ENCODE measurements at places on chromosomes 3 and 15. TPM values are rescaled to one million over a fixed set of nuclear protein-coding genes. Genes with fewer than 3 reads are reported as not detected.

Gene CHMP2B
- 33.6 TPM for total RNA-seq

Gene ATP13A4
- 0.19 TPM for total RNA-seq

Gene HTR3E
- total RNA-seq = 7.1 TPM

Gene CMSS1
- 27.2 TPM for total RNA-seq

Gene GABRB3
- total RNA-seq = not detected

Gene A4GNT
- not detected for total RNA-seq

Gene LYZL4
- total RNA-seq = not detected

Gene KNG1
- not detected for total RNA-seq

Gene POC1A
- total RNA-seq = 1.3 TPM

Gene GALNT15
- total RNA-seq = 0.91 TPM

Gene FBXW12
- not detected for total RNA-seq

Gene XPC
- total RNA-seq = 22.3 TPM

Gene GOLGA6L4
- 0.29 TPM for total RNA-seq

Gene MORC1
- total RNA-seq = not detected

Gene DAPK2
- 0.53 TPM for total RNA-seq

Gene CHDH
- total RNA-seq = 2.4 TPM

Gene AGTR1
- 5.6 TPM for total RNA-seq

Gene MLF1
- 11.7 TPM for total RNA-seq

Gene ST3GAL6
- total RNA-seq = 6.3 TPM

Gene ECE2
- not detected for total RNA-seq

Gene CLDN18
- not detected for total RNA-seq

Gene XIRP1
- 142 TPM for total RNA-seq

Gene PEX5L
- total RNA-seq = 0.53 TPM

Gene CNTN4
- total RNA-seq = not detected

Gene RASGRP1
- 0.27 TPM for total RNA-seq

Gene AADACL2
- total RNA-seq = not detected

Gene GHSR
- total RNA-seq = not detected

Gene NEO1
- 4.5 TPM for total RNA-seq
